Urinary bladder (tissue), 4 donors: ENCODE measurements at places on chromosomes 6 and 20. TPM values are rescaled to one million over a fixed set of nuclear protein-coding genes. Genes with fewer than 3 reads are reported as not detected.

DNA sequence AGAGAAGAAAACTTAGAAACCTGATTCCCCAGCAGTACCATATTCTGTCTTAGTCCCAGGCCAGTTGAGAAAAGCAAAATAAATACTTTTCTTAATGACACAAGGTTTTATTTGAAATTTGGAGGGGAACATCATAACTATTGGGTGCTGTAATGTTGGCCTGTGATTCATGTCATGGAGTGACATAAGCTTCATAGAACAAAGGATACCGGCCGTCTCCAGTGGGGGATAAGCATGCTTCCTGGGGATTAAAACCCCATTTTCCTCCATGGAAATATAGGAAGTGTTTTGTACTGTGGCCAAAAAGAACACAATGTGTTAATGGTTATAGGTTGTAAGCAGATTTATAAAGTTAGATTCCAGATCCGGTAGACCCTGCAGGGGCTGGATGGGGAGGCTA lies 18.0 kb downstream of the MTHFD1L start:
- DNase-seq, result no peak

DNA sequence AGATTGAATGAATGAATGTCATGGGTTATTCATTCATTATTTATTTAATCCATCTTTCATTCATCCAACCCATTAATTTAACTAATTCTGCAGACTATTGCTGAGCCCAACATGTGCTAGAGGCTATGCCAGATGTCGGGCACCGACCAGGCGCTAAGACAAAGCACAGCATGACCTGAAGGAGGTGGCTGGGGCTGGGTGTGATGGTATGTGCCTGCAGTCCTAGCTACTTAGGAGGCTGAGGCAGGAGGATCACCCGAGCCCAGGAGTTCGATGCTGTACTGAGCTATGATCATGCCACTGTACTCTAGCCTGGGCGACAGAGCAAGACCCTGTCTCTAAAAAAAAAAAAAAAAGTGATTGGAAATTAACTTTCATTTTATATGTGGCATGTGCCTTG lies 5.7 kb upstream of the SLC22A7 start:
- DNase-seq, result no peak

- no peak for DNase-seq
Measured at GRCh38 chr6:41040940-41041536, 1.2 kb upstream of the TSPO2 start.

DNA sequence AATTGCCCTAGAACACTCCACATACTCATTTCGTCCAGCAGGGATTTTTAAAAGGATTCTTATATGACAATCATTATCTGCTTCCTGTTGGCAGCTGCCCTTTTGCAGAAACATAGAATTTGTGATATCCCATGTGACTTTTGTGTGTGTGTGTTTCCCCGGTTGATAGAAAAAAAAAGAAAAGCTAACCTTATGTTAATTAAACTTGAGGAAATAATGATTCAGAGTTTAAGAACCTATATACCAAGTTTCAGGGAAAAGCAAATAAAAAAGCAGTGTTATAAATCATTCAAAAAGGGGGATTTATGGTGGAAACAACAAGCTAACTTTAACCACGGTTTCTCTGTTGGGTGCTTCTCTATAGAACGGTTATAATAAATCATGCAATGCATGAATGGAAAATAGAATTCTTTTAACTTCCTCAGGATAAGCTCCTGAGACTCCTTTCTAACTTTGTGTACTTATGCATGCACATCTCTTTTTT lies 826.9 kb upstream of the EYS start:
- no peak for DNase-seq

GRCh38 chr6:39366931-39367618 lies 44.6 kb upstream of the KCNK16 start:
- DNase-seq, result no peak

GRCh38 chr6:144055121-144055931 lies 40.0 kb downstream of the SF3B5 start:
- DNase-seq, result no peak

- DNase-seq, result no peak
Measured at GRCh38 chr6:18314317-18314997, 50.1 kb upstream of the DEK start.

- DNase-seq, result no peak
Measured at GRCh38 chr20:33645072-33645358, 17.1 kb upstream of the C20orf144 start.

DNA sequence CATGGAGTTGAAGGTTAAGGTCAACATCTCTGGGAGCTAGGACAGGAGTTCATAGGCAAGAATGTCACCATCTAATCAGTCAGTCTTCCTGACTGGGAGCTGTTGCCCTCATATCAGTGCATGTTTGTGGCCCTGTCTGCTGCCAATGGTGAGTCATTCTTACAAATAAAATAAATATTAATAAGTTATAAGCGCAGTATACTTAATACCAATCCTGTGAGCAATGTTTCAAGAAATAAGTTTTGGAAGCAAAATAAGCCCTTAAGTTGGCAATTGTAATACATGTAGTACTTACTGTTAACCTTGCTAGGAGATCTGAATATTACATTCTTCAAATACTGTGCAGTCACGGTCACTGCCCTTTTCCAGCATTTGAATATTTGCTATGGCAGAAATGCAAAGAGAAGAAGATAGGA lies 20.2 kb upstream of the MDGA1 start:
- DNase-seq, result no peak

DNA sequence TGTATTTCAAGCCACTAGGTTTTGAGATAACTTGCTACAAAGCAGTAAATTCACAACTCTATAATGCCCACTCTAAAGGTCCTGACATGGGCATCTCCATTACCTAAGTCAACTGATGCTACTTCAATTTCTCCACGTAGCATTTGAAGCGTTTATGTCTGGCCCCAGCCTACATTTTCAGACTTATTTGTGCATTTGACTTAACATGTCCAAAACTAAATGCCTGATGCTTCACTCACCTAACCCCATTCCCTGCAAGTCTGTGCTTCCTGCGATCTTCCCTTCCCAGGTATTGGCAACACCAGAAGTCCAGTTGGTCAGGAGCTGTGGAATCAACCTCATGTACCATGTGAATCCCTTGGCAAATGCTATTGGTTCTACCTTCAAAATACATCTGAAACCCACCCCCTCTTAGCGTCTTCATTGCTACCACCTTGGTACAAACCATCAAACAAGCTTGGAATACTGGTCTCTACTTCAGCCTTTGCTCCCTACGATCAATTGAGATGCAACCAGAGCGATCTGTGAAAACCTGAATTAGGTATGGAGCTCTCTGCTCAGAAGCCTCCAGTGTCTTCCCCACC lies 12.8 kb upstream of the ZNFX1 start:
- DNase-seq, result no peak

DNA sequence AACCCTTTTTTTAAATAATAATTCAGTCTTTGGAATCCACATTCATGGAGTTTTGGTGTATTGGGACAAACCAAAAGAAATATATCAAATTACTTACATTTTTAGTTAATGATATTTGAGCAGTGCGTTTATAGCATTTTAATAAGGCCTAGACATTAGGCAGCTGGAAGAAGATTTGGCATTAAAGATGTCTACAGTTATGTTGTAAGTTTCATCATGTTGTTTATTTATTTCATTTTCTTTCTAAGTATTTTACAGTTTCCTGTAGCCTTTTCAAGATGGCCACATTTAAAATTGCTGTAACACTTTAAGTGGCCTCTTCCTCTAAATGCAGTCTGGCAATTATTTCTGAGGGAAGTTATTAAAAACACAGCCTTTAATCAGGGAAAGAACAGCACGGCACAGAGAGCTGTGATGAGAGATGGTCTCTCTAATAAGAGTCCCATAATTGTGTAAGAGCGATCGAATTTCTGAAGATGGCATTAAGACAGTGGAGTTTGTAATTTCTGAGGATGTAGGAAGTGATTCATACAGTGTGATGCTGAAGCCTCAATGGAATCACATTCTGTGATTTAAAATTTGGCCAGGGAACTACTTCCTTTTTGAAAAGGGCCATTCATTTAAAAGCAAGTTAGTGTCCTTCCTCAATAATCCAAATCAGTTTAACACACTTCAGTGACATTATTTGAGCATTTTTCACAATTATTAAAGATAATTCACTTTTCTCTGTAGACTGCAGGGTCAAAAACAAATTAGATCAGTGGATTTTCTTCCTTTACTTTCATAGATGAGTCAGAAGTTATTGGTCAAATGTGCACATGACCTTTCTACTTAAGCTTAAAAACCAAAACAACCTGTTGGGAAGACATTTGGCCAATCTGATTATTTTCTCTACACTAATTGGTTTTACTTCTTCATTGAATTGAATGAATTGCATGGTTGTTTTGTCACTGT lies 52.4 kb upstream of the EDN3 start:
- no peak for DNase-seq

DNA sequence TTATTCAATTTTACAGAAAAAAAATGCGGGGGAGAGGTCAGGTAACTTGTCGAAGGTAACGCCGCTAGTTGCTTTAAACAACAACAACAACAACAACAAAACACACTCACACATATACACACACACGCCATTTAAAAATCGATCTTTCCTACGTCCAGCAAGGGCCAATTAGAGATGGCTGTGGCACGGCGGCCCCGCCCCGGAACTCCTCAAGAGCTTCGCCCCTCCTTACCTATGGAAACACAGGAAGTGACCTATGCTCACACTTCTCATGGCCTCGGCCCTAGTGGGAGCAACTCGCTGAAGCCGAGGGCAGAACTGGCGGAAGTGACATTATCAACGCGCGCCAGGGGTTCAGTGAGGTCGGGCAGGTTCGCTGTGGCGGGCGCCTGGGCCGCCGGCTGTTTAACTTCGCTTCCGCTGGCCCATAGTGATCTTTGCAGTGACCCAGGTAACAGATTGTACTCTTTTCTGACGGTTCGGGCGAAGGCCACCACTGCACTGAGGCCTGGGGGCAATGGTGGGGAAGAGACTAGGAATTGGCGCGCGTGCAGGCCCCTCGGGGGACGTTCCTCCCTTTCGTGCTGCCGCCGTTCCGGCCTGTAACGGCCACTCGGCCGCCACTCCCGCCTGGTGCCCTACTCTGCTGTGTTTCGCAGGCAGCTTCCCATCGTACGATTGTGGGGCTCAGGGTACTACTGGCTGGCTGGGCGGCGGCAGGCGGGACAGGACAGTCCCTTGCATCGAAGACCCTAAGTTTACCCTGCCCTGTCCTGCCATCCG lies at the start of gene TBP:
Gene TBP, plus strand, starts transcription at position 357 of the 783 bp plus-strand sequence. CDS start 2,661 bp downstream, outside the sequence.
- DNase-seq, result peak; percentile 95

DNA sequence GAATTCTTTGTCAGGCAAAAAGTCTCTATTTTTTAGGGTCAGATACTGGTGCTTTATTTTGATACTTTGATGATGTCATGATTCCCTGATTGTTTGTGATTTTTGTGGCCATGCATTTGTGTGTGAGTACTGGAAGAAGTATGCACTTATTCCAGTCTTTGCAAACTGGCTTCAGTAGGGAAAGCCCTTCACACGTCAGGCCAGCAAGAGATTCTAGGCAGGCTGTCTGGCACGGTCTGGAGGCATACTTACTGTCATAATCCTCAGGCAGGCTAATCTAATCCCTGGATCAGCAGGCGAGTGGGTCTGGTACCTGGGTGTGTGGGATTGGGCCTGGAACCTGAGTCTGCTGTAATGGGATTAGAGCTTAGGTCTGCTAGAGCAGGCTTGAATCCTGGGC lies 391.8 kb upstream of the MMS22L start:
- DNase-seq, result no peak

DNA sequence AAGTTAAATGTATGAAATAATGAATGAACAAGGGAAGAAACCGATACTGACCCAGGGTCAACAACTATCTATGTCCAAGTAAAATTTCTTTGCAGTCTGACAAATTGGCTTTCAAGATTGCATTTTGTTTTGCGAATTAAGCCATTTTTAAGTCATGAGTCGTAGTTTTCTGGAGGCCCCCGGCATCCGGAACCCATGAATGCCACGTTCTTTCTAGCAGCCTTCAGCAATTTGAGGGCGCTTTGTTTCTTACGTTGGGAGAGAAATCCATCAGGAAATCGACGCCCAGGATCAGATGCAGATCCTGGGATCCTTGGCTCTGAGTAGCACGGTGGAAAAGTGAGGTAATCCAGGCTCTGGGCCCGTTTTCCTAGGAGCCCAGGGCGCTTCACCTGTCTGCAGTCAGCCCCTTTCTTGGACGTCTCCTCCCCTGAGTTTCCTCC lies 309 bp upstream of the ABRACL start:
- no peak for DNase-seq

- DNase-seq, result no peak
Measured at GRCh38 chr6:7424967-7425807, 35.6 kb downstream of the RIOK1 start.

The OPRM1 gene
- 0.09 TPM for polyA plus RNA-seq

The HLA-DRB1 gene
- polyA plus RNA-seq, result 107 TPM

The CRISP3 gene
- polyA plus RNA-seq, result 0.65 TPM

The SNAP91 gene
- 2.4 TPM for polyA plus RNA-seq

The NMBR gene
- polyA plus RNA-seq, result 0.15 TPM

The ZBTB12 gene
- polyA plus RNA-seq, result 10.1 TPM

The PRELID3B gene
- polyA plus RNA-seq, result 26.7 TPM

The PACSIN1 gene
- polyA plus RNA-seq, result 0.20 TPM
